ENCODE measurements at places on chromosomes 11 and 22.

DNA sequence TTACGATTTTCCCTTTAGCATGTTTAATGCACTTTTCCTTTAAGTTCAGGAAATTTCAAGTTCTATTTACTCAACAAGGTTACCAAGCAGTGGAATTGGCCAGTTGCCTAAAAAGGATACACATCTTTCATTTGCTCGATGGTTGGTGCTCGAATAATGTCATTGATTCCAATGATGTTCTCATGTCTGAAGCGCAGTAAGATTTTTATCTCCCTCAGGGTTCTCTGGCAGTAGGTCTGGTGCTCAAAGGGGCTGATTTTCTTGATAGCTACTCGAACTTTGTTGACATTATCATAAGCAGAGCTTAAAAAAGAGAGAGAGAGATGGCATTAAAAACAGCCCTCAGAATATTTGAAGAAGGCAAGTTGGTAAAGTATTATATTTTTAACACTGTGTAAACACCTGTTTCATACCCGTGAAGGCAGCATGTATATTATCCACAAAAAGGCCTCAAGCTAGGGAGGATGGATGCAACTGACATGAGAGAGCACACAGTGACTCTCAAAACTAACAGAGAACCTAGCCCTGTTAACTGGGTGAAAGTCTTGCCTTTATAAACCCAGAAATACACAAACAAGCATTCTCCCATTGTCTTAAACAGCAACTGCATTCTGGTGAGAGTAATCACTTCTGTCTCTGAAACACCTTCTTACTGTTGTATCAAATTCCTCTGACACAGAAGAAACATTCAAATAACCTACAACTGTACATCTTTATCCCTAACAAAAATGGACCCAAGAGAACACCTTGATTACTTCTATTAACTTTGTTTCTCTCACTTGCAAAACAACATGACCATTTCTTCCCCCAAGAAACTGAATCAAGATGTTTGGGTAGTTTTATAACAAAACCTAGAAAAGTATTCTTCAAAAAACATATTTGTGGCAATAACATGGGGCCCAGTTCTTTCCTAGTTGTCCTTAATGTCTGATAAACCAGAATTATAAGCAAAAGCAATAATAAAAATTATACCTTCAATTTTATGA, 59.6 kb downstream of the MAPK1 start:
- DNase-seq = no peak

DNA sequence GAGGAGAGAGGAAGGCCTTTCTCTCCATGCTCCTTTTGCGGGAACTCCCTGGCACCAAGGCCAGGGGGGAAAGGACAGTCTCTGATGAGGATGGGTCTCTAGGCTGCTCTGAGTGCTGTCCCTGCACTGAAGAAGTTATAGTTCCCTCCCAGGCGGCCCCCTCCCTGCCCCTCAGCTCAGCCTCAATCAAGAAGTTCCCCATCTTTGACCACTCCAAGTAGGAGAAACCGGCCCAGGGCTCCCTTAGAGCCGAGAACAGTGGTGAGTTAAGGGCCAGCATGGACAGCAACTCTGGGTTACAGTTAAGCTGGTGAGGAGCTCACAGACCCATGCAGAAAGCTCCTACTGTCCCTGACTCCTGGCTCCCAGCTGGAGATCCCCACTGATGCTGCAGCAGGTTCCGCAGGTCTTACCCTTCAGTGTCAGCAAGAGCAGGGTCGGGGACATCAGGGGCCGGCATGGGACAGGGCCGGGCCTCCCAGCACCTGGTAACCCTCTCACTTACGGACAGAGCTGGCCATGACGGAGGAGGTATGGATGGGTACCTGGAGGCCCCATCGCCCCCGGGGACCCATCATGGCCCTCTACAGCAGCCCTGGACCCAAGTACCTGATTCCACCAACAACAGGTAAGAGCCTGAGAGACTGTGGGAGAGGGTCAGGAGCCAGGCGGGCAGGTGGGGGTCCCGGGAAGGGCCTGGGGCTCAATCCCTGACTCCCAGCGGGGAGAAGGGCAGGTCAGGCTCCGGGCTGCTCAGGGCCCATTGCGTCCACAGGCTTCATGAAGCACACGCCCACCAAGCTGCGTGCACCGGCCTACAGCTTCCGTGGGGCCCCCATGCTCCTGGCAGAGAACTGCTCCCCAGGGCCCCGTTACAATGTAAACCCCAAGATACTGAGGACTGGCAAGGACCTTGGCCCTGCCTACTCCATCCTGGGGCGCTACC, 4.2 kb downstream of the SCGB1C1 start:
- peak; percentile 62 for DNase-seq

DNA sequence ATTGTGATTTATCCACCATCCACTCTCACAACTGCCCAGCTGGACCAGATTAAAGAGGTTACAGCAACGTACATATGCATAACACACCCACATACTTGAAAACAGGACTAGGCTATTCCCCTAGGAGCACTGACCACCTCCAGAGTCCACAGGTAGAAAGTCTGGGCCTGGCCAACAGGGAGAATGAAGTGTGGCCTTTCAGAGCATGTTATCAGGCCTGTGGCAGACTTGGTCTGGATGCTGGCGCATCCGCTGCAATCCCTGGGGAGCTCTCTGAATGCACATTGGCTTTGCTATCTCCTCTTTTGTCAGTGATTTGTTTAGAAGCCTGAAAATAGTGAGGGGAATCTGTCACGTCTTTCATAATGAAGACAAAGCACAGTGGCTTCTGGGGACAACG, 86.7 kb downstream of the C11orf58 start:
- no peak for DNase-seq

DNA sequence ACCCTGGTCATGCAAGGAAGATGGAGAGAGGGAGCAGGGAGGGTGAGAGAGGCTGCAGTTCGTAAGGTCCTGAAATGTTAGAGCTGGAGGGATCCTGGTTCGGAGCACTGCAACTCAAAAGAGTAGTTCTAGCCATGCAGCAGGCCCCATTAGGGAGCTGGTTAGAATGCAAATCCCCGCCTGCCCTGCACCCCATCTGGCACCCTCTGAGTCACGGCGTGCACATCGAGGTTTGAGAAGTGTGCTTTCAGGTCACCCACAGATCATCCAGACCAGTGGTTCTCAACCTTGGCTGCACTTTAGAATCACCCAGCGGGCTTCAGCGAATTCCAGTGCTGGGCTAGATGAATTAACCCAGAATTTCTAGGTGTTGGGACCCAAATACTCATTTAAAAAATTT, 48.2 kb downstream of the ST3GAL4 start:
- no peak for DNase-seq

DNA sequence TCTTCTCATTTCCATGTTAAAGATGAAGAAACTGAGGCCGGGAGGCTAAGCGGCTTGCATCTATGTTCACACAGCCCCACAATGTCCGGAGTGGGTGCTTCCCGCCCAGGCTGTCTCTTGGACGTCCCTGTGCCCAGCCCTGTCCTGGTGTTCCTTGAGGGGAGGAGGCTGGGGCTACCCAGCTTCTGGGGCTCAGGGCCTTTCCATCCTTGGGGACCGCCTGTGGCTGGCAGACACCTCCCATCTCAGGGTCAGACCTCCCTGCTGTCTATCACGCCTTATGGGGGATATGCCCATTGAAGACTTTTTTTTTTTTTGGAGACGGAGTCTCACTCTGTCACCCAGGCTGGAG, 95.5 kb downstream of the WNT7B start:
- peak; percentile 64 for DNase-seq

DNA sequence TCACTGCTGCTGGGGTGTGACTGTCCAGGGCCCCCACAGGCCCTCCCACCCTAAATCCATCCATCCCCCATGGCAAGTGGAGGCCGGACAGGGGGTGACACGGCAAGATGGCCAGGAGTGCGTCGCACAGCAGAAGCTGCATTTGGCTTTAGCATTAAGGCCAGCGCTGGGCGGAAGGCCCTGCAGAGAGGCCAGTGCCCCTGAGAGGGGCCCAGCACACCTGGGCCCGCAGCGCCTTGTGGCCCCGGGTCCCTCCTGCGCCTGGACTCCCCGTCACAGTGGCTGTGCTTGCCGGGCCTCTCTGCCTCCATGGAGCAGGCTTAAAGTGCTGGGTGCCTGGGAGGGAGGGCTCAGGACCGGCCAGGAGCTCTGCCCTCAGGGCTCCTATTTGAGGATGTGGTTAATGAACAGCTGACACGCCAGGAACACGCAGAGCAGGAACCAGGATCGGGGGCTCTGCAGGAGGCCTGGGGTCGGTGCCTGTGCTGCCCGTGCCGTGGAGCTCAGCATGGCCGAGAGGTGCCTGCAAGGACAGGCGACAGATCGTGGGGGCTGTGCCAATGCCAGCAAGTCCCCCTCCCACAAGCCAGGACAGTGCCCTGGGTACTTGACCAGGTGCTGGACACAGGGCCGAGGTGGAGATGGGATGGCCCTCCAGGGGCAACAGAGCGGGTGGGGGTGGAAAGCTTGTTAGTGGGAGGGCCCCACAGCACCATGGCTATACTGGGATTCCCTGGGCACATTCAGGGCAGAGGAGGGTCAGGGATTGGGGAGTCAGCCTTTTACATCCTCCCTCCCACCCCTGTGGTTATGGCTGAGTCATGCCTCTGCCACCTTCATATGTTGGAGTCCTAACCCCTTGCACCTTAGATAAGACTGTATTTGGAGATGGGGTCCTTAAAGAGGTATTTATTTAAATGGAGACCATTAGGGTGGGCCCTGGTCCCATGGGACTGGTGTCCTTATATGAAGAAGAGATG, 30.9 kb upstream of the CARS1 start:
- peak; percentile 59 for DNase-seq

DNA sequence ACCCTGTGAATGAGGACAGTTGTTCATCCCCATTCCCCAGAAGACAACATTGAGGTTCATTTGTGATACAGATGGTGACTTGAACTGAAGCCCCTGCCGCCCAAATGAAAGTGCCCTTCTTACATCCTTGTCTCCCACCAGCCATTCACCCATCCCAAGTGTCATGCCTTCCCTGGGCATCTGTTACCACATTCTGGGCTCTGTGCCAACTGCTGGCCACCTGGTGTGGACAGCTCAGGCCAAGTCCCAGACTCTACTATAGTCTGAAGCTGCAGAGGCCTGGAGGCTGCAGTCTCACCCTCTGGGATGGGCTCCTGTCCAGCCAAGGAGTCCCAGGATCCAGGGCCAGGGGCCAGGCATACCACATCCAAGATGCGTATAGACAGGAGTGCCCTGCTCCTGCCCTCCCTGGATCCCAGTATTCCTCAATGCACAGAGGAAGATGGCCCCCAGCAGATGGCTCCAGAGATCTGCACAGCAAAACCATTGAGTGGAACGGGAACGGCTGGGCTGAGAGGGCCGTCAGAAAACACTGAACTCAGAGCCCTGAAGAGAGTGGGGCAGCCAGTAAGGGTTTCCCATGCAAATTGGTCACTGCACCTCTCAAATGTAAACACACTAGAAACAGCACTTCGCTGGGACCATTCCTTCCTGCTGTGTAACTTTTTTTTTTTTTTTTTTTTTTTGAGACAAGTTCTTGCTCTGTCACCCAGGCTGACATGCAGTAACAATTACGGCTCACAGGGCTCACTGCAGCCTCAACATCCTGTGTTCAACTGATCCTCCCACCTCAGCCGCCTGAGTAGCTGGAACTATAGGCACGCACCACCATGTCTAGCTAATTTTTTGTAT, 22.8 kb downstream of the ARRB1 start:
- no peak for DNase-seq

DNA sequence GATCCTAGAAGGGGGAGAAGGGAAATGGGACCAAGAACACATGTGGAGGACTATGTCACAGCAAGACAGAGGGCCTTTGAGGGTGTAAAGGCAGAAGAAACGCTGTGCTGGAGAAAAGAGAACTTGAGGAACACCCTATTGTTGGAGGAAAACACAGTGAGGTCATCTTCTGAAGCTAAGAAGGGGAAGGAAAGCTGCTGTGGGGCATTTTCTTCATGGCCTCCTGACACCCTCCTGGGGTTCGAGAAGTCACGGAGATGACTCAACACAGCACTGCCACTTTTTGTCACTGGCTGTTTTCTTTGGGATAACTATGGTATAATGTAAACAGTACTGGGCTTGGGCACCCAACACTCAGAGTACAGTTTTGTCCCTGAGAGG, 492.6 kb upstream of the CADM1 start:
- DNase-seq = no peak

DNA sequence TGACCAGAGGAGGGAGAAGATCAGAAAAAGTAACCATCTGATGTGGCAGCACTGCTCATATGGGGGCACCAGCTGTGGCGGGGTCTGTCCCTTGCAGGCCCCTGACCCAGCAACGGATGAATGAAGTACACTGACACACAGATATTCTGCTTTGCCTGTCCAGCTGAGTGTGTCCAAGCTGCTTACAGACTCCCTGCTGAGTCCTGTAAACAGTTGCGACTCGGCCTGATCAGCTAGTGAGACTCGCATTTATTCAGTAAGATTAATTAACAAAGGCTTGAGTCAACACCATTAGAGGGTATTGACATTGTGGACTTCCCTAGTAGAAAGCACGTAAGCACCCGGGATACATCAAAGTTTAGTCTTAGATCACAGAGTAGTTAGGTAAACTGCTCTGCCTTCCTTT, 15.3 kb upstream of the OR10D3 start:
- no peak for DNase-seq

DNA sequence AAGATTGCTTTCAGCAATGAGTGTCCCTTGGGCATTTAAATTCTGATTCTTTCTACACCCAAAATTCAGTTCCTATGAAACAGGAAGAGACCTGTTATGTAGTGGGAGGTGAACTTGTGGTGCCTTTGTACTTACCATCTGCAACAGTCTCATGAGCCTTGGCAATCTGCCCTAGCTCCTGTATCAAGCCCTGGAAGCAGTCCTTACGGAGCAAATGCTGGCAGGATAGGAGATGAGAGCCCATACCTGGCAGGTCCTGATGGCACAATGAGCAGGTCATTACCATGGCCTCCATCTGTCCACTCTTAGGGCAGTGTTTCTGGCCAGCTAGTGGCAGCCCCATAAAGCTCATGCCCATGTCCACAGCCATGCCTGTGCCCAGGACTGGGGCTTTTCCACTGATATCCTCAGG, 10.8 kb downstream of the TRIM66 start:
- no peak for DNase-seq

DNA sequence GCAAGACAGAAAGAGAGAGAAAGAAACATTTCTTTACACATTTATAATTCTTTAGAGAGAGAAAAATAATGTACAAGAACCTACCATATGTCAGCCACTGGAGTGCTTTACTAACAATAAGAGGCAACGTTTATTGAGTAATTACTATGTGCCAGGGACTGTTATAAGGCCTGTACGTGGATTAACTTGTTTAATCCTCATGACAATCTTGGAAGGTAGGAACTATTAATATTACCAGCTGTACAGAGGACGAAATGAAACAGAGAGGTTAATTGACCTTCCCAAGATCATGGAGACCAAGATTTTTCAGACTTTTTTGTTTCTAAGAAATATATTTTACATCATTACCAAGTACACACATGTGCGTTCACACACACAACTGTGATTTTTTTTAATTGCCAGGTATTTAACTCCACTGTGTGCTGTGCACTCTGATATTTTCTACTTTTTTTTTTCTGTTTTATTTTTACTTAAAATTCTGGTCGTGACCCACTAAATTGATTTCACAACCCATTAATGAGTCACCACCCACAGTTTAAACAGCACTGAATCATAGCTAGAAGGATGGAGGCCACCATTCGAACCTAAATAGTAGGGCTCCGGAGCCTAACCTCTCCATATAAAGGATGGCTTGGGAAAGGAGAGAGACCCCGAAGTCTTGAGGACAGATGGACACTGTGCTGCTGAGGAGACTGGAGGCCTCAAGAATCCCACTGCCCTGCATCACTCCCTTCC, 21.4 kb downstream of the CREB3L1 start:
- DNase-seq = no peak

Data from cardiac septum (tissue), 1 donor.